ENCODE measurements at places on chromosomes 11 and 22. TPM values are rescaled to one million over a fixed set of nuclear protein-coding genes. Genes with fewer than 3 reads are reported as not detected.
A peak's percentile ranks its signal among the peaks of the same experiment; 100 is the strongest.

Gene HEPN1
- total RNA-seq: not detected

Gene PGGHG
- 139 TPM for total RNA-seq

Gene GSC2
- not detected for total RNA-seq

Gene IPO7
- total RNA-seq: 66.1 TPM

Gene LRRC74B
- total RNA-seq: not detected

Gene OR2AG1
- 0.26 TPM for total RNA-seq

DNA sequence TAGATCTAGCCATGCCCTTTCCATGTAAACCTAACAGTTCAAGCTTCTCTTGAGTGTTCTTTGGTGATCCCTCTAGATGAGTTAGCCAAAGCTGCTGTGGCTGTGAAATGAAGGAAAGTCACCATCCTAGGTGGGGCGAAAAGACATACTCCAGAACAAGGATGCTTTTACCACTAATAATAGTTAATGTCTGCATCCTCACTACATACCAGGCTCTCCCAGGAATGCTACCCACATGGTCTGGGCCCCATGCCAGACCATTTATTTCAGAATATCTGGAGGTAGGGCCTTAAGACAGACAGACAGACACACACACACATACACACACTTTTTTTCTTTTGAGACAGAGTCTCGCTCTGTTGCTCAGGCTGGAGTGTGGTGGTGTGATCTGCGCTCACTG, 14.7 kb downstream of the ABTB2 start:
- H3K4me1 ChIP-seq: peaks cover 18% of the 10 kb centered on the region
- no peak overlapping the region for H3K4me3 ChIP-seq
- H3K27ac ChIP-seq: no peak overlapping the region
- H3K36me3 ChIP-seq: no peaks in the 10 kb centered on the region
- no peaks in the 10 kb centered on the region for H3K27me3 ChIP-seq
- DNase-seq: no peak

DNA sequence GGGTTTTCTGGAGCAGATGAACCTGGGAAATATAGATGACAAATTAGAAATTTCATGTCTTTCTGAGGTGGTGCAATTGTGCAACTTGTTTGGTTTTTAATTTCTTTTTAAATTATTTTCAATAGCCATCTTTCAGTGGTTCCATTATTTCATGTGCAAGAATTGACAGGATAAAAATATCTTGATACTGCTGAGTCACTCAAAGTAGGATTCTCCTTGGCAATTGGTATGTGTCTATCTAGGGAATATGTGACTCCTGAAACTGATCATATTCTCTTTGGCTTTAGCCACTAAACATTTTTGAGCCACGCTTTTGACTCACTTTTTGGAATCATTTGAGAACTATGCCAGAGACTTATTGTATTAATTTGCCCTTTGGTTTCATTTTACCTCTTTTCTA, 331.5 kb downstream of the KCNA4 start:
- H3K4me1 ChIP-seq: no peaks in the 10 kb centered on the region
- no peaks in the 10 kb centered on the region for H3K36me3 ChIP-seq
- no peak for DNase-seq
- H3K4me3 ChIP-seq: no peak overlapping the region
- no peaks in the 10 kb centered on the region for H3K27me3 ChIP-seq
- no peak overlapping the region for H3K27ac ChIP-seq

DNA sequence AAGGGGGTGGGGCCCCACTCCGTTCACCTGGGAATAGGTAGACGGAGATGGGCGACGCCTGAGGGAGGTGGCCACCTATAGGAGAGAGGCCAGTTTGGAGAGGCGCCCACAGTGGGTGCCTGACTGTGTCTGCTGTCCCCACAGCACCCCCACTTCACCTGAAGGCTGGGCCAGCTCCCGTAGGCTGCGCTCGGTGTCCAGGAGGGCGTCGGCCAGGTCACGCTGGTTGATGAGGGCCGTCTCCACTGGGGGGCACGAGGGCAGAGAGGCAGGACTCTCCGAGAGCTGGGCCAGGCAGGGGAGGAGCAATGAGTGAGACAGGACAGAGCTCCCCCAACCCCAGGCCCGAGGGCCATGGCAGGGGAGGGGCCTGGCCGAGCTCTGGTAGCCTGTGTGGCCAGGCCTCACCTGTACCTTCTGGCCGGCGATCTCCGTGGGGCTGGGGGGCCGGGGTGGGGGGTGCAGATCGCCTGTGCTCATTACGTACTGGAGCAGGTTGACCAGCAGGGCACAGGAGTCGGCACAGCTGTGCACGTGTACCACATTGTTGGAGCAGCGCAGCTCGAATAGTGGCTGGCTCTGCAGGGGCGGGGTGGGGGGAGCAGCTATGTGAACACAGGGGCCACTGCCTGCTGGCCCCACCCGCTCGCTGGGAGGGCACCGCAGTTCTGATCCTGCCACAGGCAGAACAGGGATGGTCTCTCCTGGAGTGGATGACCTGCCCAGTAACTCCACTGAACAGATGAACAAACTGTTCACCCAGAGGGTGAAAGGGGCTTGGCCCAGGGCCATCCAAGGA, 14.7 kb downstream of the ATG2A start:
- no peaks in the 10 kb centered on the region for H3K4me1 ChIP-seq
- no peak for DNase-seq
- peaks cover 100% of the 10 kb centered on the region for H3K36me3 ChIP-seq
- H3K27me3 ChIP-seq: no peaks in the 10 kb centered on the region

DNA sequence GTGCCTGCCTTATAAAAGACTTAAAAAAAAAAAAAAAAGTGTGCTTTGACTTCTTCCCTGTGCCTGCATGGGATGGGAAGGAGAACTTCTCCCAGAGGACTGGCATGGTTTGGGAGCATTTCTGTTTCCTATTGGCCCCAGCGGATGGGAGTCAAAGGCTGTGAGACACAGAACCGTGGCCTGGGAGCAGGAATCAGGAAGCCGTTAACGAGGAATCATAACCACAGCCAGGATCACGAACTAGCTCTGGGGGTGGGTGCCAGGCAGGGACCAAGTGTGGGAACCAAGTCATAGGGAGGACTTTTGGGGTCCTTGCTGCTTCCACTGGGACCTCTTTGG, 526 bp downstream of the C1QTNF6 start:
- H3K27ac ChIP-seq: peak overlapping the region; percentile 85
- no peaks in the 10 kb centered on the region for H3K36me3 ChIP-seq
- H3K4me1 ChIP-seq: peaks cover 75% of the 10 kb centered on the region
- no peak for DNase-seq
- no peak overlapping the region for H3K4me3 ChIP-seq
- no peaks in the 10 kb centered on the region for H3K27me3 ChIP-seq

- H3K4me1 ChIP-seq: peaks cover 5% of the 10 kb centered on the region
- H3K27me3 ChIP-seq: no peaks in the 10 kb centered on the region
- DNase-seq: no peak
- no peak overlapping the region for H3K27ac ChIP-seq
- H3K4me3 ChIP-seq: no peak overlapping the region
- H3K36me3 ChIP-seq: no peaks in the 10 kb centered on the region
These were observed 8.2 kb downstream of the RRAS2 start for GRCh38 chr11:14350716-14351238.

- no peak overlapping the region for H3K4me3 ChIP-seq
- DNase-seq: no peak
- no peaks in the 10 kb centered on the region for H3K36me3 ChIP-seq
- peaks cover 9% of the 10 kb centered on the region for H3K27me3 ChIP-seq
- H3K4me1 ChIP-seq: no peaks in the 10 kb centered on the region
- no peak overlapping the region for H3K27ac ChIP-seq
These were observed 527.0 kb upstream of the B3GAT1 start for GRCh38 chr11:134939031-134939430.

DNA sequence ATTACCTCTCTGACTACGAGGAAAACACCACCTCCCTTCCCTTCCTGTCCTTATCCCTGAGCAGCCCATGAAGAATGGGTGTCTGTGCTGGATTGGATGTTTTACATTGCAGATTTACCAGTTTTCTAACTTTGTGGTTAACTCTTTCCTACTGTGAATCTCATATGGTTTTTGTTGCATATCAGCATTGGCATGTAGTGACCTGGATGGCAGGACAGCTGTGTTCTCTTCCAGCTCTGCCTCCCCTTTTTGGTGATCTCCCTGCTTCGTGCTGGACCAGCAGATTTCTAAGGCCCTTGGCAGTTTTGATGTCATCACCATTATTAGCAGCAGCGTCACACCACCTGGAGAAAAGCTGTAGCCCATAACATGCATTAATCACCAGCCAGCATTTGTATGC, 26.7 kb downstream of the OR6Q1 start:
- H3K36me3 ChIP-seq: no peaks in the 10 kb centered on the region
- no peak for DNase-seq
- H3K4me1 ChIP-seq: no peaks in the 10 kb centered on the region

- no peak for DNase-seq
- H3K27ac ChIP-seq: no peak overlapping the region
- H3K27me3 ChIP-seq: no peaks in the 10 kb centered on the region
- no peak overlapping the region for H3K4me3 ChIP-seq
- H3K4me1 ChIP-seq: no peaks in the 10 kb centered on the region
- H3K36me3 ChIP-seq: no peaks in the 10 kb centered on the region
These were observed 749.9 kb downstream of the METTL15 start for GRCh38 chr11:28858076-28858475.

DNA sequence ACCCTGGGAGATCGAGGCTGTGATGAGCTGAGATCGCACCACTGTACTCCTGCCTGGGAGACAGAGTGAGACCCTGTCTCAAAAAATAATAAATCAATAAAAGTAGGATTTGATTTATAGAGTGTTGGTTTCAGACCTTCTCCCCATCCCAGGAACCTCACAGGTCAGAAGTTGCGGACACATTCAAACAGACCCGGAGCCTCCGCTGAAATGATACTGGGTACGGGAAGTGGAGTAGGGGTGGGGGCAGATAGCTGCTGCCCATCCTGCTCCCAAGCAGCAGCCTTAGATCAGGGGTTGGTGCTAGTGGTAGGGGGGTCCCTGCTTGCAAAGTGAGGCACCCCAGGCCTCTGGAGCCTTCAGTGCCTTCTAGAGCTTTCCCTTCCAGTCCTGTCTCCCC, 7.8 kb downstream of the PRDM11 start:
- H3K4me3 ChIP-seq: no peak overlapping the region
- H3K4me1 ChIP-seq: peaks cover 81% of the 10 kb centered on the region
- peak; percentile 35 for DNase-seq
- H3K36me3 ChIP-seq: no peaks in the 10 kb centered on the region
- H3K27me3 ChIP-seq: no peaks in the 10 kb centered on the region
- peak overlapping the region; percentile 13 for H3K27ac ChIP-seq

GRCh38 chr11:36349351-36350136, 53.5 kb downstream of the PRR5L start:
- no peak overlapping the region for H3K4me3 ChIP-seq
- H3K27me3 ChIP-seq: no peaks in the 10 kb centered on the region
- H3K36me3 ChIP-seq: no peaks in the 10 kb centered on the region
- no peak for DNase-seq
- peak overlapping the region; percentile 48 for H3K27ac ChIP-seq

GRCh38 chr11:65887723-65888162, 528 bp downstream of the FIBP start:
- peak overlapping the region; percentile 96 for H3K27ac ChIP-seq
- peaks cover 37% of the 10 kb centered on the region for H3K36me3 ChIP-seq
- peaks cover 75% of the 10 kb centered on the region for H3K4me1 ChIP-seq
- peak overlapping the region; percentile 63 for H3K4me3 ChIP-seq
- H3K27me3 ChIP-seq: no peaks in the 10 kb centered on the region

- H3K27ac ChIP-seq: no peak overlapping the region
- H3K4me3 ChIP-seq: no peak overlapping the region
- DNase-seq: no peak
- H3K4me1 ChIP-seq: no peaks in the 10 kb centered on the region
These were observed 32.3 kb downstream of the OR10A6 start for GRCh38 chr11:7898666-7899283.

- DNase-seq: peak; percentile 91
- peak overlapping the region; percentile 70 for H3K4me3 ChIP-seq
- no peaks in the 10 kb centered on the region for H3K27me3 ChIP-seq
- H3K27ac ChIP-seq: peak overlapping the region; percentile 88
These were observed 7.2 kb downstream of the ARSA start for GRCh38 chr22:50620593-50621355.

DNA sequence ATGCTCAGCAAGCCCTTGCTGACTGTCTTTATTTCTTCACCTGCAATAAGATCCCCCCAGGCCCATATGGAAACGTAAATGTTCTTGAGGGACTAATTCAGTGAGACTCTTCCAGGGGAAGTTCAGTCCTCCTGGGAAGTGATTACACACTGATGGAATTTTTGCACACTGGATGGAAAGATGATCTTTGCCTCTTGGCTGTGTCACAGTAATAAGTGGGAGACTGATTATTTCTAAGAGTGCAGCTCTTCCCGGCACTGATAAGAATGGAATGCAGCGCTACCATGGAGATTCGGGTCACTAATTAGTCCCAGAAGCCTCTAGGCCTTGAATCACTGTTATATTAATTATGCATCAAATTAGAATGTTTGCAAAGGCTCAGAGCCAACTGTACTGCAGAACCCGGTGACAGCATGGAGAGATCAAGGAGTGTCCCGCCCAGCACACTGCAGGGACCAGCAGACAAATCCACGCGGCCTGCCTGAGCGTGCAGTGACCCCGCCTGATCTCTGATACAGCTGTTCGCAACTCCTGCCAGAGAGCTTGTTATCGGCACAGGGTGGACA, 178.3 kb downstream of the SNX19 start:
- no peaks in the 10 kb centered on the region for H3K36me3 ChIP-seq
- peak overlapping the region; percentile 16 for H3K27ac ChIP-seq
- peak; percentile 47 for DNase-seq
- H3K4me1 ChIP-seq: peaks cover 14% of the 10 kb centered on the region
- no peaks in the 10 kb centered on the region for H3K27me3 ChIP-seq

DNA sequence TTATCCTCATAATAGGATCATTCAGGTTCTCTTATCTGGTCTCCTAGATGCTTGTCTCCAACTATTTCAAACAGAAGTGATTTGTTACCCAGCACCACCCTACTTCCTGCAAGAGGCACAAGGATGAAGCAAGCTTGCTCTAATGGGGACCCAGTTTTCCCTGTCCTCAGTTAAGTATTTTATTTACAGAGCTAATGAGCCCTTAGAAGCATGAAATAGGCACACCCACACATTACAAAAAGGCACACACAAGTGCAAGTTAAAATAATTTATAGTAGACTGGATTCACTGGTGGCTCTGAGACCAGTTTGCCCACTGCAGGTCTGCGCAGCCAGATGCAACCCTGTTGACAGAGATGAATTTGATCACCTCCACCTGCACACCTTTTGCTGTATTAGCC, 167.5 kb downstream of the KIRREL3 start:
- no peak overlapping the region for H3K27ac ChIP-seq
- no peaks in the 10 kb centered on the region for H3K4me1 ChIP-seq
- H3K4me3 ChIP-seq: no peak overlapping the region
- no peaks in the 10 kb centered on the region for H3K27me3 ChIP-seq

GRCh38 chr11:11243590-11244469, 109.2 kb downstream of the CSNK2A3 start:
- no peak for DNase-seq
- H3K36me3 ChIP-seq: no peaks in the 10 kb centered on the region
- H3K27ac ChIP-seq: peak overlapping the region; percentile 50
- H3K4me1 ChIP-seq: peaks cover 14% of the 10 kb centered on the region
- no peaks in the 10 kb centered on the region for H3K27me3 ChIP-seq

DNA sequence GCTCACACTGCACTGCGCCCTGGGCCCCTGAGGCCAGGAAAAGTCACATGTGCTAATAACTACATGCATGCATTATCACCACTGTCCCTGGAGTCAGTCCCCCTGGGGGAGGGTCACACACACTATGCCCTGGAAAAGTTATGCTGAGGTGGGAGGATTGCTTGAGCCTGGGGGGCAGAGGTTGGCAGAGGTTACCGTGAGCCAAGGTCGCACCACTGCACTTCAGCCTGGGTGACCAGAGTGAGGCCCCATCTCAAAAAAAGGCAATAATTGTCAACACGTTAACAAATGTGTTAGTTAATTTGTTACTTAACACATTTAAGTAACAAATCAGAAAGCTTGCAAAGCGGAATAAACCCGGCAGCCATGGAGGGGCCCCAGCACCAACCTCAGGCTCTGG, 13.3 kb upstream of the SEC14L6 start:
- H3K27ac ChIP-seq: no peak overlapping the region
- H3K36me3 ChIP-seq: no peaks in the 10 kb centered on the region
- H3K4me1 ChIP-seq: no peaks in the 10 kb centered on the region

GRCh38 chr11:134330611-134331353, 1.0 kb upstream of the GLB1L2 start:
- DNase-seq: no peak
- peaks cover 6% of the 10 kb centered on the region for H3K4me1 ChIP-seq
- H3K36me3 ChIP-seq: no peaks in the 10 kb centered on the region

All from spleen (tissue), 13 donors.